Stimulated activated CD8-positive, alpha-beta memory T cell treated with anti-CD3 and anti-CD28 coated beads, Interleukin-7, amount 100 ng/mL, for 1 hour (primary cell): ENCODE measurements at places on chromosomes 13 and 19.

DNA sequence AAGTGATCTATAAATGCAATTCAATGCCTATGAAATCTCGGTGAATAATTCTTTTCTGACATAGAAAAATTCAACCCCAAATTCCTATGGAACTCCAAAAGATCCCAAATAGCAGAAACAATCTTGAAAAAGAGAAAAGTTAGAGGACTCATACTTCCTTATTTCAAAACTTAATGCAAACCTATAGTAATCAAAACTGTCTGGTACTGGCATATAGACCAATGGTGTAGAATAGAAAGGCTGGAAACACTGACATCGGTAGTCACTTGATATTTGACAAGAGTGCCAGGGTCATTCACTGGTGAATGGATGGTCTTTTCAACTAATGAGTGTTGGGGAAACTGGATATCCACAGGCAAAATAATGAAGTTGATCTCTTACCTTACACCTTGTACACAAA is 637.1 kb upstream of the PCDH9 start:
- DNase-seq = no peak

DNA sequence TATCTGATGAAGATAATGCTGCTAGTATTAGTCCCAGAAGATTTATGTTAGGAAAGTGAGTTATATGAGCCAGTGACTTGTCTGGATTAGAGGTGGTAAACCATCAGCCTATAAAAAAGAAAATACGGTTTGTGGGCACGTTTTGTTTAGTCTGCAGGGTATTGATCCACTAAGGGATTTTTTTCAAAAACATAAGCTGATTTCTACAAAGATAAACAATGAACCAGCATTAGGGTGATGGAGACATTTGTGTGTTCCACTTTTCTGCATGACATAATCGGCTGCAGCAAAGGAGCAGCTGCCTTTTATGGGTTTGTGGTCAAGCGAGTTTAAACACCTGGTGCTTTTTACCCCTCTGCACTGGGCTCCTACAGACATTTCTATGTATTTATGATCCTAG is 836.4 kb upstream of the GPC6 start:
- no peak for DNase-seq

DNA sequence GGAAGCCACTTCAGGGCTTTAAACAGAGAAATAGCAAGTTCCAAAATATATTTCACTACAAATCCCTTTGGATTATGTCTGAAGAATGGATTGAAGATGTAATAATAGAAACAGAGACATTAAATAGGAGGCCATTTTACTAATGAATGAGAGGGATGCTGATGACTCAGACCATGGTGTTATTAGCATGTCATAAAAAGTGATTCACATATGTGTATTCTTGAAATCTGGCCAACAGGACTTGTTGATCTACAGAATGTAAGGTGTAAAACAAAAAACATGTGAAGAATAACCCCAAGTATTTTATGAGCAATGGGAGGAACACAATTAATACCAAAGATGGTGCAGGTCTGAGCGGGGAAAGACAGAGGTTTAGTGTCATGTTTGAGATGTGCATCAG is 873.7 kb downstream of the SLITRK5 start:
- DNase-seq = no peak

DNA sequence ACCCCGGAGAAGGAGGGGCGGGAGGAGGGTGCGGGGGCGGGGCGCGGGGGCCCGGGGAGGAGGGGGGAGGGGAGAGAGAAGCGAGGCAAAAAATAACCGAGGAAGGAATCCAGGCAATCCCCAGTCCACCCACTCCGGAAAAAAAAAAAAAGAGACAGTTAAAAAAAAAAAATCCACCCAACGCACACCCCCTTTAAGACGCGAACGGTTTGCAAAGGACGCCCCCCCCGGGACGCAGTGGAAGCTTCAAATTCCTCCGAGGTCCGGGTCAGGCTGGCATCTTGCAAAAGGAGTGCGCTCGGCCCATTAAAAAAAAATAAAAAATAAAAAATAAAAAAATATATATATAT is at the start of gene CACNA1A:
Gene CACNA1A (minus strand): TSS at position 9 of the 350 bp plus-strand sequence. CDS start 255 bp downstream, outside the sequence.
- no peak for DNase-seq

GRCh38 chr13:51731759-51732158 is 72.2 kb downstream of the DHRS12 start:
- no peak for DNase-seq

- DNase-seq = no peak
Observed at GRCh38 chr13:43877326-43877725, 2.2 kb downstream of the CCDC122 start.

GRCh38 chr19:46862974-46863632 is 2.3 kb downstream of the ARHGAP35 start:
- DNase-seq = no peak

- DNase-seq = no peak
Observed at GRCh38 chr13:74662905-74663304, 528.7 kb upstream of the KLF12 start.

- DNase-seq = no peak
Observed at GRCh38 chr13:101955764-101956163, 446.1 kb downstream of the FGF14 start.

- DNase-seq = no peak
Observed at GRCh38 chr13:113157929-113158747, at the start of gene PROZ. TSS of gene PROZ (plus strand) at chr13:113158648. CDS start at chr13:113158661, 13 bp downstream.

- no peak for DNase-seq
Observed at GRCh38 chr13:59710996-59711701, 452.6 kb downstream of the DIAPH3 start.

- no peak for DNase-seq
Observed at GRCh38 chr13:98041081-98041820, 87.8 kb downstream of the IPO5 start.

- DNase-seq = no peak
Observed at GRCh38 chr19:10896851-10897526, 25.6 kb downstream of the CARM1 start.

DNA sequence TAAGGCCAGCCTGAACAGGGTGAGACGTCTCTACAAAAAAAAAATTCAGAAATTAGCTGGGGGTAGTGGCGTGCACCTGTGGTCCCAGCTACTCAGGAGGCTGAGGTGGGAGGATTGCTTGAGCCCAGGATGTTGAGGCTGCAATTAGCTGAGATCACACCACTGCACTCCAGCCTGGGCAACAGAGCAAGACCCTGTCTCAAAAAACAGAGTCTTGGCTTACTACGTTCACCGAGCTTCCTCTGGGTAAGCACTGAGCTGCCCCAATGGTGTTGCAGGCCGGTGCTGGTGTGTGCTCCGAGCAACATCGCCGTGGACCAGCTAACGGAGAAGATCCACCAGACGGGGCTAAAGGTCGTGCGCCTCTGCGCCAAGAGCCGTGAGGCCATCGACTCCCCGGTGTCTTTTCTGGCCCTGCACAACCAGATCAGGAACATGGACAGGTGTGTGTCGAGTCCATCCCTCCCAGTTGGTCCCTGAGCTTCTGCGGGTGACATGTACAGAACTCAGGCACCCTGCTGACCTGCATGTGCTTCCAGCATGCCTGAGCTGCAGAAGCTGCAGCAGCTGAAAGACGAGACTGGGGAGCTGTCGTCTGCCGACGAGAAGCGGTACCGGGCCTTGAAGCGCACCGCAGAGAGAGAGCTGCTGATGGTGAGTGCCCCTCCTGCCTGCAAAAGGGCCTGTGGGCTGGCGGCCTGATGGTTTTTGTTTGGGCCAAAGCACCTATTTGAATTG is 24.1 kb downstream of the UPF1 start:
- DNase-seq = no peak

- DNase-seq = no peak
Observed at GRCh38 chr19:9850235-9850959, 15.3 kb downstream of the PIN1 start.

- no peak for DNase-seq
Observed at GRCh38 chr13:39637890-39638289, 17.6 kb upstream of the COG6 start.

DNA sequence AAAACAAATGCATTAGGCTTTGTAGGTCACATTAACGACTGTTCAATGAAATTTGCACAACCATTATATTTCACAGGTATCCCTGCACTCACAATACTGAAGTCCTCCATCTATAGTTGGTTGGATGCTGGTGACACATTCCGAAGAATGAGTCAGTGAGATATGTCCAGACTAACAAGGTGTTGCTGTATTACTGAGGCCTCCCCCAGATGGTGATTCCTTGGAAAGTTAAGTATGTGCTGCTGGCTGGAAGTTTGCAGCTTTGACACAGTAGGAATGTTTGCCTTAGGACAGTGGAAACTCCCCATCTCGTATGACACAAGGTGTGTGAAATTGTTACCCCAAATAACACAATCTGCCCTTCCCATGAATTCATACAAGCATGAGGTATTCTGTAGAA is 46.6 kb downstream of the FGF14 start:
- no peak for DNase-seq

DNA sequence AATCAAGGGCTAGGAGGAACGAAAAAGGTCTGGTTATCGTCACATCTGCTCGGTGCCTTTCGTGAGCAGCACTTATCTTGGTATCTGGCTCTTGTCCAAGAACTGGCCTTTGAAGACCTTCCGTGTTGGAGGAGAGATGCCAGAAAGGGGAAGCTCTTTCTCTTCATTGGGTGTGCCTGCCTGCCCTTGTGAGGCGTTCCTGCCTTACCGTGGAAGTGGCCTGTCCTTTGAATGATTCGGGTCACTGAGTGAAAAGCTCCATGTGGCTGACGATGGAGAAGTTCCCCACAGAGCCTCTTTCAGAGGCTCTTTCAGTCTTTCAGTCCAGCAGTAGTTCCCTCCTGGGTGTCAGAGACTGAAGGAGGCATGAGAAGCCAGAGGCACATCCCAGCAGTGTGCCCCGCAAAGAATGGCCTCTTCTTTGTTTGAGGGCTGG is 121.5 kb upstream of the SLC10A2 start:
- no peak for DNase-seq

DNA sequence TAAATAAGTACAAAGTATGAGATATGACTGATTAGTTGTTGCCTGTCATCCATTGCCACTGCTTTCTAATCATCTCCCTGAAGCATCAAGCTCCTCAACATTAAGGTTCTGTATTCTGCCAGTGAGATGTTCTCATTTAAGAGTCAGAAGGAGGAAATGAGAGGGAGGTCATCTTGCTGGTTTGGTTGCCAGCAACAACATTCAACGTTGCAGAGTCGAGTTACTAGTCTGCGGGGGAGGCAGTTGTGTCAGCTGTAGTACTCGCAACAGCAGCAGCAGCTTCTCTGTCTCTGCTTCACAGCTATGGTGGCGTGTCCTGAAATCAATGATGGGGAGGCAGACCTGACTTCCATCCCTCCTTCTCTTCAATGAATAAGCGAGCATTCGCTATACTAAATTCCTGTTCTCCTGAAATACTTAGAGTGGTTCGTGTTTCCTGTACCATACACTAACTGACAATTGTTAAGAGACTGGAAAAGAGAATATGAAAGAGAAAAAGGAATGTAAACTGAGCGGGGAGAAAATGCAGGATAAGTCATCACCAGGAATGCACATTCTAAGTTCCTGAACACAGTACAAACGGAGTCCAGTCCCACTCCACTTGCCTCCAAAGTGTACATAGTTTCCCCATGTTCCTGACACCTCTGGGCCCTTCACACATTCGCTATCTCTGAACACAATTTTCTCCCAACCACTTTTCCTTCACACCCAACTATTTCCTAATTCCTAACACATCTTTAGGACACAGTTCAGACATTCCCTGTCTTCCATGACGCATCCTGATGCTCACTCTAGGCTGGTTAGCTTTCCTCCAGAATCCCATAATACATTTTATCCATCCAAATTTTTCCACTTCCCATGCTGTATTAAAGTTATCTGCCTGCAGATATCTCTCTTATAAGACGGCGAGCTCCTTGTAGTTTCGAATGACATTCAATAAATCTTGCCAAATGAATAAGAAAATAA is 263.0 kb downstream of the KLF12 start:
- no peak for DNase-seq

GRCh38 chr13:60756306-60756705 is 359.3 kb downstream of the TDRD3 start:
- DNase-seq = no peak

- no peak for DNase-seq
Observed at GRCh38 chr13:103762523-103762922, 696.3 kb upstream of the SLC10A2 start.

DNA sequence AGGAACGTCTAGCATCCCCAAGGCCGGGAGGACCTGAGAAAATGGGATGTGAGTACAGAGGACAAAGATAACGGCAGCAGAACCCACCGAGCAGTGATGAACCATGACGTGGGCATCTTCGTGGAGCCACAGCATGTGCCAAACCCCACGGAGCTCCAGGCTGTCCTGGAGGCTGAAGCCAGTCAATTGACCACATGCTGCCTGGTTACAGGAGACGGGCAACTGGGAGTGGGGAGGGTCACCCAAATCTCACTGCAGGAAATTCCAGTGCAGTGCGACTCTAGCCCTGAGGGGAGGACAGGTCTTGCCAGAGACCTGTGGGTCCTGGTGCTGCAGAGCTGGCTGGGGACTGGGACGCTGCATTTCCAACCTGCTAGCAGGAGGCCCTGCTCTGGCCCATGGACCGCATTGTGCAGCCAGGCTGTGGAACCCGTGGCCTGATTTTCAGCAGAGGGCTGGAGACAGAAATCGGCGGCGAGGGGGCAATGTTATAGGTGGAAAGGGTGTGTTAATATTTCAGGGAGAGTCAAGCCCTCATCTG is 3.2 kb upstream of the GRTP1 start:
- no peak for DNase-seq

DNA sequence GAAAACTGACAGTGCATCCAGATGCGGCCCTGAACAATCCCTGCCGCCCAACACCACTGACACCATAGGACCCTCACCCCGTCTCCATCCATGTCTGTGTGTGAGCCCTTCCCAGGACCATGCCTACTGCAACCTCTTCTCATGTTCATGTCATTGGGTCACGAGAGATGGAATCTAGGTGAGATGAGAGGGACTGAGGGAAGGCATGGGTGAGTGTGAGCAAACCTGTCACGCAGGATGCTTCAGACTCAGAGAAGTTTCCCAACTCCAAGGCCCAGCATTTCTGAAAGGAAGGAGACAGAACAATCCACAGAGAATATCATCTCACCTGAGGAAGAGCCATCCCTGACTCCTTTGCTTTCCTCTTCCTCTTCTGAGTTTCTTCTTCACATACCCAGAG is 5.7 kb downstream of the ZNF888 start:
- DNase-seq = no peak
